ENCODE measurements at places on chromosomes 3 and 15. TPM values are rescaled to one million over a fixed set of nuclear protein-coding genes. Genes with fewer than 3 reads are reported as not detected.

The CCR4 gene
- 2.9 TPM for total RNA-seq

The BUB1B gene
- 91.9 TPM for total RNA-seq

The ARGFX gene
- not detected for total RNA-seq

The LSAMP gene
- total RNA-seq = not detected

The ROPN1B gene
- total RNA-seq = not detected

The GRIP2 gene
- not detected for total RNA-seq

The GOLGA8B gene
- 191 TPM for total RNA-seq

DNA sequence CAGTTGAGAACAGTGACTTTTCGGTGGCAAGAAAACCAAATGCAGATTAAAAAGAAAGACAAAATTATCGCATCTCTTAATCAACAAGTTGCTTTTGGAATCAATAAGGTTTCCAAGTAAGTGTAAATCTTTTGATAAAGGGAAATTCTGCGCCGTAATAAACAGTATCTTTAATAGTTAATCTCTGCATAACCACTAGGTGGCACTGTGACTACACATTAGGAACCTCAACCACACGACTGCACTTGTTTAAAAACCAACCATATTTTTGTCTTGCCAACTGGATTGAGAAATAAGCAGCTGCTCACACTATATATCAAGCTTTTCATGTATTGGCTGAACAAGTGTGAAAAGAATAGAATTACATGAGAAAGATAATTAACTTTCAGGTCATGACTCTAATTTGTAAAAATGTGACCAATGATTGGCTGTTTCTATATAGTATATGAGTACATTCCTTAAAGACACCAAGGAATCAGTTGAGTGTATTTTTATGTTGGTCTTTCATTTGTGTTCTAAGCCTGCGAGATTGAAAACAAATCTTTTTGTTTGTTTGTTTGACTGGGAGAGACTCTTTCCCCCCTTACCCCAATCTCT lies 72.7 kb downstream of the DZIP3 start:
- DNase-seq = peak; percentile 67
- no peak overlapping the region for H3K4me3 ChIP-seq
- peaks cover 12% of the 10 kb centered on the region for H3K36me3 ChIP-seq
- H3K27ac ChIP-seq = no peak overlapping the region

GRCh38 chr3:125051715-125052581 lies 3.8 kb downstream of the HEG1 start:
- peaks cover 53% of the 10 kb centered on the region for H3K36me3 ChIP-seq
- H3K4me3 ChIP-seq = peak overlapping the region; percentile 92
- DNase-seq = peak; percentile 76

GRCh38 chr3:5087209-5087608 lies 34.9 kb upstream of the ARL8B start:
- peaks cover 17% of the 10 kb centered on the region for H3K27me3 ChIP-seq
- H3K27ac ChIP-seq = no peak overlapping the region
- H3K4me3 ChIP-seq = no peak overlapping the region

DNA sequence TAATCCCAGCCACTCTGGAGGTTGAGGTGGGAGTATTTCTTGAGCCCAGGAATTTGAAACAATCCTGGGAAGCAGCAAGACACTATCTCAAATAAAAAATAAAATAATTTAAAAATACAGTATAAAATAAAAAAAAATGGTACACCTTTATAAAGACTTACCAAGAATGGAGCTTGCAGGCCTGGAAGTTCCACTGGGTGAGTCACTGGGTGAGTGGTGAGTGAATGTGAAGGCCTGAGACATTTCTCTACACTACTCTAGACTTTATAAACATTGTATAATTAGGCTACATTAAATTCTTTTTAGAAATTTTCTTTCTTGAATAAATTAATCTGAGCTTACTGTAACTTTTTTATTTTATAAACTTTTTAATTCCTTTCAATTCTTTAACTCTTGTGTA lies 609.1 kb upstream of the BCHE start:
- no peaks in the 10 kb centered on the region for H3K36me3 ChIP-seq
- no peaks in the 10 kb centered on the region for H3K27me3 ChIP-seq
- no peak for DNase-seq
- no peak overlapping the region for H3K27ac ChIP-seq
- H3K4me3 ChIP-seq = no peak overlapping the region
- no peaks in the 10 kb centered on the region for H3K4me1 ChIP-seq

DNA sequence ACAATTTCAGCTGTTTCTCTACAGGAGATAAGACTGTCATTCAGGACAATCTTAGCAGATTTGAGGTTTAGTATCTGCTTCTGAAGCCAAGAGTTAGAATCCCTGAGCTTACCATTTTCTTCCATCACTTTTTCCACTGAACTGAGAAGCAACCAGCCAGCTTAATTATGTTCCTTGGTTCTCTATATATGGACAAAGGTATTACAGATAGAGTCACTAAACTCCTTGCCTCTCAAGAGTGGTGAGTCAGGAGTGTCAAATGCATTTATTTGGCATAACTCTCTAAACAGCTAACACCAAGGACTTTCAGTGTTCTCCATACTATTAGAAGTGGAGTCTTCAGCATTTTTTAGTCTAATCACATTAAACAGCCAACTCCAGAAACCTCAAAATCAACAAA lies 239.3 kb downstream of the ALCAM start:
- DNase-seq = no peak
- no peaks in the 10 kb centered on the region for H3K27me3 ChIP-seq
- H3K4me1 ChIP-seq = no peaks in the 10 kb centered on the region
- H3K4me3 ChIP-seq = no peak overlapping the region
- no peak overlapping the region for H3K27ac ChIP-seq

GRCh38 chr3:186090901-186091300 lies 18.0 kb downstream of the ETV5 start:
- DNase-seq = no peak
- no peaks in the 10 kb centered on the region for H3K4me1 ChIP-seq
- H3K27ac ChIP-seq = no peak overlapping the region
- H3K36me3 ChIP-seq = no peaks in the 10 kb centered on the region
- H3K27me3 ChIP-seq = peaks cover 66% of the 10 kb centered on the region

DNA sequence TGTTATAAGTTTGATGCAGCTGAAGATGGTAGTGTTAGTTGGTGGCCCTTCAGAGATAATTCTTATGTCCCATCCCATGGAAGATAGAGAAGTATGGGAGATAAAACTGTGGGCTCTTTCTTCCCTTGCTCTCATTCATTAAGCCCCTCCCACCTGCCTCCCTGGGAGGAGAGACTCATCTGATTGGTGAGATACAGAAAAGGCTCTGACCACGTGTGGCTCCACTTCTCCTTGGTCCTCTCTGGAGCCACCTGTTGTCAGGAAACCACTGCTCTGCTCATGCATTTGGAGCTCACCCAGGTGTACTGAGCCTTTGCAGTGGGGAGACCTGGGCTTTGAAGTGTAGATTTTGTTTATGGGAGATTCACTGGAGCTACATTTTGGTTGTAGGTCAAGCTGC lies 293.2 kb upstream of the RASGRP1 start:
- H3K4me3 ChIP-seq = no peak overlapping the region
- H3K27ac ChIP-seq = no peak overlapping the region
- peaks cover 27% of the 10 kb centered on the region for H3K27me3 ChIP-seq
- H3K36me3 ChIP-seq = no peaks in the 10 kb centered on the region
- DNase-seq = no peak

GRCh38 chr3:129277829-129278271 lies 820 bp upstream of the HMCES start:
- H3K4me3 ChIP-seq = peak overlapping the region; percentile 98
- H3K4me1 ChIP-seq = peaks cover 56% of the 10 kb centered on the region
- no peaks in the 10 kb centered on the region for H3K27me3 ChIP-seq
- peaks cover 72% of the 10 kb centered on the region for H3K36me3 ChIP-seq

DNA sequence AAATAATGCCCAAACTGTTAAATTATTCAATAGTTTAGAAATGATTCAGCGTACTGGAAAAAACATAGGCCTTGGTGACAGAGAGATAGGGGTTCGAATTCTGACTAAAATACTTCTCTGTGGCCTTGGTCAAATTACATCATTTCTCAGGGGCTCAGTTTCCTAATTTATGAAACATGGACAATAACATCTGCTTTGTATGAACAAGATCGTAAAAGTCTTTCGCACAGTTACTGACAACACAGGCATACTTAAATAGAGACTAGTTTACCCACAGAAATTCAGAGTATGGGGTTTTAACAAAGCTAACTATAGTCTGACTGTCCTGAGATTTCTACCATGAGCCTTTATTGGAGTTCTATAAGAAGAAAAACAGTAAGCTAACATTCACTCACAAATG lies 440.4 kb downstream of the FHIT start:
- no peaks in the 10 kb centered on the region for H3K36me3 ChIP-seq
- no peak overlapping the region for H3K27ac ChIP-seq
- no peaks in the 10 kb centered on the region for H3K27me3 ChIP-seq
- no peaks in the 10 kb centered on the region for H3K4me1 ChIP-seq

DNA sequence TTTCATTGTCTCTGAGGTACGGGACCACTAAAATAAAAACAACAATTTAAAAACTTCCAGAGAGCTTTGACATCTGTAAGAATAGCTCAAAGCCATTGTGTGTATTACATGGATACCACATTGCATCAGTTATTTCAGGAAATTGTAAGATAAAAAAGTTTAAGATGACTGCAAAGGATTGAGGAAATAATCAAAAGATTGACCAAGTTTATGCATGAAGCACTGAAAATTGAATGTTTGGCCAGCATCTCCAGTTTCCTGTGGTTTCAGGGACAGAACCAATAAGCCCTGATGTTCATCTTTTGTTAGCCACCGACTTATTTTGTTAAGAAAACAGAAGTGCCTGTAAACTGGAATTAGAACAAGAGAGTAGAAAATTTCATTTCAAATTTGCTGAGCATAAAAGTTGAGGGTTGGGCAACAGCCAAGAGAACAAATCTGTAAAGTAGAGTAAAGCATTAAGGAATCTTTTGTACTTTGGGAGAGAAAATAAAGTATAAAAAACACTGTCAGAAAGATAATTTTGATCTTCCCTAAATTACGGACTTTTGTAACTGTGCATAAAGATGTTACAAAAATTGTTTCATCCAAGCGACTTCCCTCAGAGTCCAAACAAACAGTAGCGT lies 211.5 kb upstream of the P2RY1 start:
- no peak overlapping the region for H3K27ac ChIP-seq
- no peak for DNase-seq
- no peak overlapping the region for H3K4me3 ChIP-seq
- H3K4me1 ChIP-seq = no peaks in the 10 kb centered on the region

DNA sequence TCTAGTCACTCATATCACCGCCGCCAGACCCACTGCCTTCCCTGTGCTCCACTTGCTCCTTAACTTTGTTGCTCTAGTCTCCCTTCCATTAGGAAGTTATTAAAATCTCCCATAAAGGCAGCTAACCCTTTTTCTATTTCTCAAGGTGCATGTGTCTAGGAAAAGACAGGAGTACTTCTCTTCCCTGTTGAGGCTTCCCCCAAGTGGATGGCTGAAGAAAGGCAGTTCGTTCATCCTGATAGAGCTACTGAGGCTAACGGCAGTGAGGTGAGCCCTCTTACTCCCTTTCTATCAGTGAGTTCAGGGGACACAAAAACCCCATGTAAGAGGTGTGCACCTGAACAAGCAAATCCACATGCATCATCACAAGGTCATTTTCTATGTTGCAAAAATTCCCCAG lies 397.8 kb downstream of the IGSF11 start:
- no peak overlapping the region for H3K4me3 ChIP-seq
- H3K27ac ChIP-seq = no peak overlapping the region
- no peaks in the 10 kb centered on the region for H3K27me3 ChIP-seq

DNA sequence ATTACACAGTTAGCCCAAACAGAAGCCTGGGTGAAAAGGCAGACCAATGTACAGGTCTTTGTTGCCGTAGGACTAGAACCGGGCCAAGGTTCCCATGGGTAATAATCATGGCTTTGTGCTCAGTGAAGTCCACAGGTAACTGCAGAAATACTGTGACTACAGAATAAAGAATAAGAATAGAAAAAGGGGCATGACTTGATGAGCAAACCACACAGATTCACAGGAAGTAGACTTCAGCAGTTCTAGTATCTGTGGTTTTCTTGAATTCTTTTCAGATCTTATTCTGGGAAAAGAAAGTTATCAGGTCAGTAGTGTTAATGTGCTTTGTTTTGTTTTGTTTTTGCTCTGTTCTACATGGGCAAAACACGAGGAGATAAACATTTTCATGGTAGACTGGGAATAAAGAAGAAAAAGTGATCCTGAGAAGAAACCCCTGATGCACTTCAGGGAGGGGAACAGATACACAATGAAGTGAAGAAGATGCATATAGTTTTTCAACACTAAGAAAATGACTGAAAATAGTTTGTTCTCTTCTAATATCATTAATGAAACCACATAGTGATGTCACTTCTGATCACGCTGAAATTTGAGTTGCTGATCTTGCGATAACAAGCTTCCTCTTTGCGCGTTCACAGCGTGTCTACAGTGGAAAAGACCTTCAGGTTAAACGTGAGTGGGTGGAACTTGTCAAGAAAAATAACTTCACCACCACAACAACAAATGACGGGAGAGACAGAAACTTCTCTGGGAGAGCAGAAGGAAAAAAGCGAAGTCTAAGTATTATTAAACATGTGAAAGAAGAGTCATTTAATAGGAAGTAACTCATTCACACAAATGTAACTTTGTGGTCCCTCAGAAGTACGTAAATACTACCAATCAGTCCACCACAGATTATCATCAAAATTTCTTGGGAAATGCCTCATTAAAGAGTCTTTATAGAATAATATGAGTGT lies 315.8 kb upstream of the SATB1 start:
- peak; percentile 72 for DNase-seq
- peaks cover 38% of the 10 kb centered on the region for H3K36me3 ChIP-seq
- no peaks in the 10 kb centered on the region for H3K27me3 ChIP-seq
- peak overlapping the region; percentile 92 for H3K27ac ChIP-seq

DNA sequence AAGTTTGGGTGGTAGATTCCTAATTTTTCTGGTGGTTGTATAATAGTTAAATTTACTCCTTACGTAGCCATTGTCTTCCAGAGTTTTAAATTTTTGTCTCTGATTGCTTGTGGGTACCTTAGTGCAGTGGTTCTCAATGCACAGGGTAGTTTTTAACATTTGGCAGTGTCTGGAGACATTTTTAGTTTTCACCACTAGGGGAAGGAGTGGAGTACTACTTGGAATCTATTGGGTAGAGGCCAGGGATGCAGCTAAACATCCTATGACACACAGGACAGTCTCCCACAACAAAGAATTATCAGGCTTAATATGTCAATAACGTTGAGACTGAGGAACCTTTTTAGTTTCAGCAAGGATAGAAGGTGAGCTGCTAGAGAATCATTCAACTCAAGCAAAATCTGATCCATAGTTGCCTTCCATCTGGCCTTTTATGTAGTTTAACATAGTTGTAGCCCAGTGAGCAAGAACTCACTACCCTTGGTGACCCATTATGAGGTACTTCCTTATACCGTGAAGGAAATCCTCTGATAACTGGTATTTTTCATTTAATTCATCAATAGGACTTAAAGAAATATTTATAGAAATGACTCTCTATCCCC lies 8.6 kb upstream of the STX19 start:
- H3K27me3 ChIP-seq = no peaks in the 10 kb centered on the region
- no peaks in the 10 kb centered on the region for H3K4me1 ChIP-seq
- no peak for DNase-seq
- no peak overlapping the region for H3K4me3 ChIP-seq
- H3K36me3 ChIP-seq = no peaks in the 10 kb centered on the region

DNA sequence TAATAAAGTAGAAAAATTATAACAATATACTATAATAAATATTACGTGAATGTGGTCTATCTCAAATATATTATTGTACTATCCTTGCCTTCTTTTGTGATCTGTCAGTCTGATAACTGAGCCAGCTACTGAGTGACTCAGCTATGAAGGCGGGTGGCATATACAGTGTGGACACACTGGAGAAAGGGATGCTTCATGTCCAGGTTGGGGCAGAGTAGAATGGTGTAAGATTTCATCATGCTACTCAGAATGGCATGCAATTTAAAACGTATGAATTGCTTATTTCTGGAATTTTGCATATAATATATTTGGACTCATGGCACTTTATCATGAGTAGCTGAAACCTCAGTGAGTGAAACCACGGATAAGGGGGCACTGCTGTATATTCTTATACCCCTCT lies 172.9 kb upstream of the TBC1D5 start:
- no peaks in the 10 kb centered on the region for H3K4me1 ChIP-seq
- no peak overlapping the region for H3K27ac ChIP-seq
- no peaks in the 10 kb centered on the region for H3K36me3 ChIP-seq
- H3K4me3 ChIP-seq = no peak overlapping the region
- no peak for DNase-seq
- H3K27me3 ChIP-seq = peaks cover 16% of the 10 kb centered on the region
